ENCODE measurements at places on chromosomes 3 and 15.

DNA sequence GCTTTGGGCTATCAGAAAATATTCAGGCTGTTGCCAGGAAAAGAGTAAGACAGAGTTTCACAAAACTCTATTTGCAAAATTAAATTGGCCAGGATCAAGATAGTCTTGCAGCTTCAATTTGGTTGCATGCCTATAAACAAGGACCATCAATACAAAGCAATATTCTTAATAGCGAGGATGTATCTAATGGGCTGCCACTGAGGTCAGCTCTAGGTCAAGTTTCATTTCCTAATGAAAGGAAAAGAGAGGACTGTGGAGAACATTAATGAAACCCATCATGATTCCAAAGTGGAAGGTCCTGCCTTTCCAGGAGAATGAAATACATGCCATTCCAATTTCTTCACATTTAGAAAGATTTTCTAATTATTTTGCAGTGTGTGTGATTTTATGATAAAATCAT is 273.5 kb downstream of the AGBL1 start:
- no peak for DNase-seq

DNA sequence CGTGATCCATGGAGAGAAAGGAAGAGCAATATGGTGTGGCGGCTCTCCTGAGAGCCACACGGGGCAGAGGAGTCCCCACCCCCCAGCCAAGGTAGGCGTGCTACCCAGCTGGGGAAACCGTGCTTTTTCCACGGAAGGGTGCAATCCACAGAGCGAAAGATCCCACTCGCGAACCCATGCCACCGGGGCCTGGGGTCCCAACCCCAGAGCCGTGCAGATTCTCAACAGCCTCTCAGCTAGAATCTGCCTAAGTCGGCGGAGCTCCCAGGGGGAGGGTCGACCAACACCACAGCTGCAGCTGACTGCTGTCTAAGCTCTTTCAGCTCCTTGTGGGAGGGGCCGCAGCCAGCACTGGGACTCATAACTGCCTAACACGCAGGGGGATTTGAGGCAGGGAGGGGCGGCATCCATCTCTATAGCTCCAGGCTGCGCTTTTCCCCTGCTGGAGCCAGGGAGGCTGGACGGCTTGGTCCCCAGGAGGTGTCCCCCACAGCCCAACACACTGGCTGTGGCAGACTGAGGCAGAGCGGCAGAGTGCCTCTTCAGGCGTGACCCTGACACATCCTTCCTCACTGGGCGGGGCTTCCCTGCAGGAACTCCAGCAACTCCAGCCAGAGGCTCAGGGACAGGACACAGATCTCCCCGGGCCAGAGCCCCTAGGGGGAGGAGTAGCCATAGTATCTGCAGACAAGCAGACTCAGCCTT is 107.6 kb upstream of the ZBTB20 start:
- DNase-seq, result no peak

- no peak for DNase-seq
These were observed 110.1 kb downstream of the DNAH12 start for GRCh38 chr3:57434041-57434440.

DNA sequence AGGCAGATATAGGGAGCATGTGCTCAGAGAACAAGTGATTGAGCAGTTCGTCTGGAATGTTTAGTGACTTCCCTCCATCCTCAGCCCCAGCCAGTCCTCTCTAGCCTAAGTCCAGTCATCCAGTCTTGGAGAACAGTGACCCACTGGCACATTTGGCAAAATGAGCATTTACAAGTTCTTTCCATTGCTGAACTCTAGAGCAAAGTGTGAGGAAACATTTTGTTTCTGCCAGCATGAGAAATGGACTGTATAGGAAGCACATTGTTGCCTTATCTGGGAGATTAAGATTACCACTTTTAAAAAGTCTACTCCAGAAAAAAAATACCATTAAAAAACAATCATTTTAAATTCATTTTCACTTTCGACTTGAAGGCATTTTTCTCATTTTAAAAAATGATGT is 353.6 kb downstream of the SHQ1 start:
- no peak for DNase-seq

GRCh38 chr15:85356276-85356675 is 24.1 kb upstream of the AKAP13 start:
- no peak for DNase-seq

DNA sequence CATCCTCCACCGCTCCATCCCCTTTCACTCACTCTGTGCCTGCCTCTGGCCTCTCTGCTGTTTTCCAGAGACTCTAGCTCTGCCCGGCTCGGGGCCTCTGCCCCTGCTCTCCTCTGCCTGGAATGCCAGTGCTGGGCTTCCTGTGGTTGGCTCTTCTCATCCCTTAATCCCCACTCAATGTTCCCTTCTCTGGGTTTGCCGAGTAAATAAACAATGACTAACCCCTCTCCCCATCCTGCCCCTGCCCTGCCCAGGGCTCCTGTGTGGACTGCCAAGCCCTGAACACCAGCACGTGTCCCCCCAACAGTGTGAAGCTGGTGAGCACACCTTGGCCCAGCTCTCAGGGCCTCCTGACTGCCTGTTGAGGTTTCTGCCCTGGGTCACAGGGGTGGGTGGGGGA is 12.2 kb downstream of the STAB1 start:
- no peak for DNase-seq

DNA sequence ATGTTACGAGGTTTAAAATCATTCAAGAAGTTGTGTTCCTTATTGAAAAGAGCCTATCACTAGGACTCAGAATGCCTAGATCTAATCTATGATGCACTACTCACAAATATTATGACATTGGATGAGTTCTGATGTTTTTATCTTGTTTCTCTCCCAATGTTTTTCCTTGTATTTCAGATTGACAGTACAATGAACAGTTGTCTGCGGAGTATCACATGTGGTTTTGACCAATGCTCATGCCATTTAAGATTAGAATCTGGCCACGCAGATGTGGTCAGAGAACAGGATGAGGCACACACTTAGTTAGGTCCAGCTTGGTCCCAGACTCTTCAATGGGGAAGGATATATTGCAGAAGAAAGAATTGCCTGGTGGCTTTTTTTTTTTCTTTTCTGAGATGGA is 25.6 kb upstream of the CCDC50 start:
- DNase-seq, result no peak

GRCh38 chr3:37489355-37489754 is 315.0 kb upstream of the LRRFIP2 start:
- DNase-seq, result no peak

- DNase-seq, result no peak
These were observed 33.4 kb downstream of the PDZRN3 start for GRCh38 chr3:73591286-73591800.

DNA sequence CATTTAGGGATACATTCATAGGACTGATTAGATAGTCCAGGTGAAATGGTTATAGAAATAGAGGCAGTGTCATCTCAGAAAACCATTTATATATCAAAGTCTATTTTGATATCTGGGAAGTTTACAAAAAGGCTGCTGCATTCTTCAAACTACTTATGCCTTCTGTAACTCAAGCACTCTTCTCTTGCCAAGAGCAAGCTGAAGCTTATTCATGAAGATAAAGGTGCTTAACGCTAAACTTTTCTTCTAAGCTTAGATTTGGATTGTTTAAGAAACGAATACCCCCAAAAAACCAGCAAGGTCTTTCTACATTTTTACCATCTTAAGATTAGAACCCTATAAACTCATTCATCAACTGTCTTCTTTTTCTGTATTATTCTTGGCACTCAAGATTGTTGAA is 23.3 kb upstream of the USF3 start:
- DNase-seq, result no peak

- no peak for DNase-seq
These were observed 1.2 kb downstream of the EOGT start for GRCh38 chr3:69012100-69012799.

All from activated B cell treated with CpG ODN at 0.5 μM for 24 hours (primary cell).